ENCODE measurements at places on chromosomes 16 and 17. TPM values are rescaled to one million over a fixed set of nuclear protein-coding genes. Genes with fewer than 3 reads are reported as not detected.

DNA sequence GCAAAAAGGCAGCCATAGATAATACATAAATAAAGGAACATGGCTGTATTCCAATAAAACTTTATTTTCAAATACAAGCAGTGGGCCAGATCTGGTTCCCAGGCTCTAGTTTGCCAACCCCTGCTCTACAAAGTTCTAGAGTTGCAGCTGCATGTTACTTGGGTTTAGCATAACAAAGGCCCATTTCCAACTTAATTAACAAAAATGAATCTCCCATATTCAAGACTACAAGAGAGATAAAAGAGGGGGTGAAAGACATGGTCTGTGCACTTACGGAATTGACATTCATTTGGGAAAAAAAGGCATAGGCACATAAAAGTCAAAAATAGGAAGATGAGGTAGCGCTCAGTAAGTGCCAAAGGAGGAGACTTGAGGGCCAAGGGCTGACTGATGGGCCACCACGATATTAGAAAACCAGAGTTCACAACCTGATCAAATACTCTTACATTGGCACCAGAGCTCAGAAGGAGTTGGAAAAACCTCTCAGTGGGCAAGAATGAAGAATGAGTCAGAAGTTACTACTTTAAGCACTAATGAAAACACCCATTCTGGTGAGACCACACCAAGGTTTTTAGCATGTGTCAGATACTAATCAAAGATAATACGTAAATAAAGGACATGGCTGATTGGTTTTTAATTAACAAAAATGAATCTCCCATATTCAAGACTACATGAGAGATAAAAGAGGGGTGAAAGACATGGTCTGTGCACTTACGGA lies 164.0 kb downstream of the VPS53 start:
- peaks cover 36% of the 10 kb centered on the region for H3K36me3 ChIP-seq
- peaks cover 11% of the 10 kb centered on the region for H3K4me1 ChIP-seq
- no peak for DNase-seq
- H3K27ac ChIP-seq: no peak overlapping the region

The APPBP2 gene
- total RNA-seq: 29.8 TPM

The KRT222 gene
- total RNA-seq: not detected

DNA sequence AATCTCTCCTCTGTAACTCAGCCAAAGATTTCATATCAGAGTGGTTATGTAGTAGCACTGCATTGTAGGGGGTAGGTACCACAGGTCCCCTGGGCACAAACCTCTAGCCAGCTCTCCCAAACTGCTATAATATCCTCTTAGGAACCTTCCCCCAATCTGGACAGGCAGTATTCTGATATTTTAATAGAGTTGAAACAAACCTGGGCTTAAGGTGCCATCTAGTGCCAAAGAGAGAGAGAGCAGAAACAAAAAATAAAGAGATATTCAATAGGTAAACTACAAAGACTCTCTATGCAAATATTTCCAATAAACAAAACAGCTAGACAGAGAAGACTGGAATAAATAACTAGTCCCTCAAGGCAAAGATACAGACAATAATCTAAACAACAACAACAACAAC lies 1070.0 kb downstream of the CDH11 start:
- no peaks in the 10 kb centered on the region for H3K4me1 ChIP-seq
- DNase-seq: no peak
- no peak overlapping the region for H3K27ac ChIP-seq
- no peaks in the 10 kb centered on the region for H3K27me3 ChIP-seq

The CCL7 gene
- total RNA-seq: not detected

The TCAP gene
- total RNA-seq: 2.7 TPM

- H3K36me3 ChIP-seq: no peaks in the 10 kb centered on the region
- no peak overlapping the region for H3K4me3 ChIP-seq
- no peak for DNase-seq
- no peak overlapping the region for H3K27ac ChIP-seq
These were observed 147.6 kb upstream of the HLF start for GRCh38 chr17:55117164-55117563.

GRCh38 chr17:43620581-43620980 lies 41.1 kb downstream of the MEOX1 start:
- DNase-seq: no peak
- H3K27ac ChIP-seq: no peak overlapping the region
- H3K4me1 ChIP-seq: no peaks in the 10 kb centered on the region
- H3K36me3 ChIP-seq: no peaks in the 10 kb centered on the region
- H3K27me3 ChIP-seq: peaks cover 13% of the 10 kb centered on the region

DNA sequence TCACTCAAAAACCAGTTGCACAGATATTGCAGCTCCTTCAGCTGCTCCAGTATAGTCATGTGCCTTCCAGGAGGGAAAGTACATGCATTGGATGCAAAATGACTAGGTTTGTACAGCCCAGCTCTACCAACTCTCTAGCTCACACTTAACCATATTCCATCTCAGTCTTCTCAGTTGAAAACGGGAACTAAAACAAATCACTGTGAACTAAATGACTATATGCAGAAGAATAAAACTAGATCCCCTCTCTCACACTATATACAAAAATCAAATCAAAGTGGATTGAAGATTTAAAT lies 24.9 kb downstream of the DCUN1D3 start:
- H3K27me3 ChIP-seq: no peaks in the 10 kb centered on the region
- H3K4me1 ChIP-seq: peaks cover 65% of the 10 kb centered on the region
- DNase-seq: no peak
- peak overlapping the region; percentile 97 for H3K27ac ChIP-seq

GRCh38 chr17:63489291-63489690 lies 12.4 kb downstream of the ACE start:
- no peak overlapping the region for H3K27ac ChIP-seq
- no peaks in the 10 kb centered on the region for H3K4me1 ChIP-seq
- peaks cover 3% of the 10 kb centered on the region for H3K27me3 ChIP-seq
- H3K4me3 ChIP-seq: no peak overlapping the region
- no peaks in the 10 kb centered on the region for H3K36me3 ChIP-seq
- DNase-seq: no peak

The CMTM2 gene
- 0.45 TPM for total RNA-seq

GRCh38 chr16:3623642-3624041 lies 12.2 kb upstream of the SLX4 start:
- no peaks in the 10 kb centered on the region for H3K27me3 ChIP-seq
- peaks cover 4% of the 10 kb centered on the region for H3K36me3 ChIP-seq
- DNase-seq: no peak
- no peak overlapping the region for H3K4me3 ChIP-seq
- no peak overlapping the region for H3K27ac ChIP-seq

The NUPR1 gene
- 0.20 TPM for total RNA-seq

- no peak overlapping the region for H3K4me3 ChIP-seq
- DNase-seq: no peak
- no peak overlapping the region for H3K27ac ChIP-seq
- H3K27me3 ChIP-seq: no peaks in the 10 kb centered on the region
- no peaks in the 10 kb centered on the region for H3K36me3 ChIP-seq
- H3K4me1 ChIP-seq: no peaks in the 10 kb centered on the region
These were observed 1108.5 kb upstream of the EEF2KMT start for GRCh38 chr16:6206080-6206479.

Measured in activated naive CD8-positive, alpha-beta T cell treated with anti-CD3 and anti-CD28 coated beads, Interleukin-2, amount 10 ng/mL, durations not matched to agents 7 days and 5 days (primary cell).